ENCODE measurements at places on chromosomes 11 and 22. TPM values are rescaled to one million over a fixed set of nuclear protein-coding genes. Genes with fewer than 3 reads are reported as not detected.

Gene TANGO2
- 41.6 TPM for polyA plus RNA-seq

Gene RAB39A
- 1.3 TPM for polyA plus RNA-seq

Gene NNMT
- not detected for polyA plus RNA-seq

DNA sequence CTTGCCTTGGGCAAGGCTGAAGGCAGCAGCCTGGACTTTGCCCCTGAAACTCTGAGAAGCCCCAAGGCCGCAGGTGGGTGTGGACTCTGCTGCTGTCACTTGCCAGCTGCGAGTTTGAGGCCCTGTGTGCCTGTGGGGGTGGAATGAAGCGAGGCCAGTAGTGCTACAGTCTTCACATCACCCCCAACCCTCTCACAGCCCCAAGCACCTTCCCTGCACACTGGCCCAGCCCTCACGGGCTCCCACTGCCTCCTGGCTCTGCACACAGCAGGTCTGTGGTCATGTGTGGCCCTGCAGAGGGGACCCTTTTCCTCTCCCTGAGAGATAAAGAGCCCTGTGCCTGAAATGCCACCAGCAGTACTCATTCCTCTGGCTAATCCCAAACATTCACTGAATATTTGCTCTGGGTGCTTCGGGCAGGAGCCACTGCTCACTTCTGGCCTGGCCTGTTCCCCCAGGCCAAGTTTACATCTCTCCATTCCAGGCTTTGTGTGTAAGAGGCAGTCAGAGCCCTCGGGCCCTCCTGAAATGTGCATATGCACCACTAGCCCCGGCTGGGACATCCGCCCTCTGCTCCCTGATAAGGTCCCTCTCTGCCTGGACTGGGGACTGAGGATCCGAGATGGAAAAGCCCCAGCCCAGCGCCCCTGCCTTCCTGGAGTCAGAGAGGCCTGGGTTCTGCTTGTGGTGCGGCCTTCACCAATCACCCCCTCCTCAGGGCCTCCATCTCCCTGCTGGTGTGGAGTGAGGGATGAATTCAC, 17.7 kb downstream of the MGAT3 start:
- no peak for DNase-seq

GRCh38 chr11:121291896-121292494, 576 bp upstream of the SC5D start:
- no peak for DNase-seq

DNA sequence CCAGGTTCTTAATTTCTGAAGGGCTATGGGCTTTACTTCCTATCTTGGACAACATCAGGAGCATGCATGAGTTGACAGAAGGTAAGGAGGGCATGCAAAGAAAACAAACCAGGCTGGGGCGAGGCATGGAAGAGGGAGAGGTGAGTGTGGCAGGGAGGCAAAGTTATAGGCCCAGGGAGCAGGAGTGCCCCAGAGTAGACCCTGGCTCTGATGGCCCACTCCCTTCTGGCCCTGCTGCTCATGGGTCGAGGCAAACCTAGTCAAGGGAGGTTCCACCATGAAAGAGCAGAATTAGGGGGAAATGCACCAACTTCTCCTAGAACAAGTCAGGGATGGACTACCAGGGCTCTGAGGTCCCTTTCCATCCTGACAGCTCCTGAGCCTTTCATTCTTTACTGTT, 10.2 kb downstream of the CHRNA10 start:
- DNase-seq, result no peak

DNA sequence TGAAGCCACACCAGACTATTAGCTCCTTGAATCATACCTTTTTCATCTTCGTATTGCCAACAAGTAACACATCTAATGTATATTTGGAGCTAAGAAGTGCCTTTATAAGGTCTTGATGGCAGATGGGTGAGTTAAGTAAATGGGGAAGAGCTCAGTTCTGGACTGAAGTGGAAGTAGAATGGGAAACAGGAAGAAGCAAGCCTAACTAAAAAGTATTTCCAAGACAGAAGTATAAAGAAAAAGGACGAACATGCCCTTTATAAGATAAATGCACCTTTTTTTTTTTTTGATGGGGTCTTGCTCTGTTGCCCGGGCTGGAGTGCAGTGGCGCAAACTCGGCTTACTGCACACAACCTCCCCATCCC, 14.5 kb downstream of the CRTAM start:
- no peak for DNase-seq

GRCh38 chr11:78783301-78783700, 208.6 kb upstream of the NARS2 start:
- no peak for DNase-seq

DNA sequence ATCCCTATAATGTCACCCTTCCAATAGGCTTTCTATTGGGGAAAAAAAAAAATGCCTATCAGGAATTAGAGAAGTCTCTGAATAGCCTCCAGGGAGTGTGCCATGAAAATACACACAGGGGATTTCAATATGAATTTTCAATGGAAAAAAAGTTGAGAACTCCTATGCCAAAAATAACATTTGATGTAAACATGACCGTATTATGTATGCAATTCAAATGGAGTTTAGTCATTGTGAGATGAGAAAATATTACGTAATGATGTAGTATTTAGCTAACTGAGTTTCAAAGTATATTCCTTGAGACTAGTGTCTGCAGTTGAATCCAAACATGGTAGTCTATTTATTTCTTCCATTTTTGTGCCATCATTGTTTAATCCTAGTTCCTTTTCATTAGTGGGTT, 182.3 kb downstream of the BLID start:
- DNase-seq, result no peak

DNA sequence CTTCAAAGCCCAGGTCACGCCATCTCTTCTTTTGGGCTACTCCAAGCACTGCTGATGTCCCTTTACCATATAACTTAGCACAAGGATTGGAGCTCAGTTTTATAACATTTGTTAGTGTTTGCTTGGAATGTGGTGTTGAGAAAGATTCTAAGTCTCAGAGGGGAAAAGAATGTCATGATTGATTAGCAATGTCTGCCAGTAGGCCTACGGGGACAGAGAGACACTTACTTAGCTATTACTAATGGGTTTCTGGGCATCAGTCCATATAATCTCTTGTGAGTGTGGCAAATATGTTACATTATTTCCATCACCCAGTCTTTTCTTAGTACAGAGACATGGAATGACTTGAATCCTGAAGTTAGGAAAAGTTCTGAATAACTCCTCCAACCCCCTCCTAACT, 75.4 kb upstream of the FSHB start:
- DNase-seq, result no peak

DNA sequence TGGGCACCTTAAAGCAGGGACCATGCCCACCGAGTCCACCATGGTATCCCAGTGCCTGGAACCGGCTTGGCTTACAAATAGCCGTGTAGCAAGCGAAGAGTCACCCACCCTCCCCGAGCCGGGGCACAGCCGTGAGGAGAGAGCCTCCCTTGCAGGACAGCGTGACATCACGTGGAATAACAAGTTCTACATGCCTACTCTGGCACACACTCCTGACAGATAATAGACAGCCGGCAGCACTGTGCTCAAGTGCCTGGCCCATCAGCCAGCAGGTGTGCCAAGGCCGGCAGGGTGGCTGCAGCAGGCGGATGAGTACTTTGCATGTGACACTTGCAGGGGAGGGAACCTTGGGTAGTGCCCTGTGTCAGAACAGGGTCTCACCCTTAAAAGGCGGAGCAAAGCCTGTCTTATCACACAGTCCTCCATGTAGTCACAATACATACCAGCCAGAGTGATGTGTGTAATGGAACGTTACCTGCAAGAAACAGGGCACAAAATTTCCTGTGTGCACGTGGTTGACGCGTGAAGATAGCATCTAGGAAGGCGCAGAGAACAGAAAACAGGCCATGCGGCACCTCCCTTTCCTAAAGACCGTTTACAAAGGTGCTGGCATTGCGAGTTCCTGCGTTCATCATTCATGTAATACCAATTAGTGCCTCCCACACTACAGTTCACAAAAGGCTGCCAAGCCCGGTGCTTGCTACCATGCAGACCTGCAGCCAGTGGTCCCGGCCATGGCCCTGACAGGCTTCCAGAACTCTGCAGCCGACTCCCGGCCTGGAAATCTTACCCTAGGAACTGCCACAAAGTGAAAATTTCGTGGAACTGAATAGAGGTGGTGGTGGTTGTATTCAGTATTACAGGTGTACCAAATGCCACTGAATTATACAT, 16.4 kb downstream of the TOM1 start:
- DNase-seq, result no peak

DNA sequence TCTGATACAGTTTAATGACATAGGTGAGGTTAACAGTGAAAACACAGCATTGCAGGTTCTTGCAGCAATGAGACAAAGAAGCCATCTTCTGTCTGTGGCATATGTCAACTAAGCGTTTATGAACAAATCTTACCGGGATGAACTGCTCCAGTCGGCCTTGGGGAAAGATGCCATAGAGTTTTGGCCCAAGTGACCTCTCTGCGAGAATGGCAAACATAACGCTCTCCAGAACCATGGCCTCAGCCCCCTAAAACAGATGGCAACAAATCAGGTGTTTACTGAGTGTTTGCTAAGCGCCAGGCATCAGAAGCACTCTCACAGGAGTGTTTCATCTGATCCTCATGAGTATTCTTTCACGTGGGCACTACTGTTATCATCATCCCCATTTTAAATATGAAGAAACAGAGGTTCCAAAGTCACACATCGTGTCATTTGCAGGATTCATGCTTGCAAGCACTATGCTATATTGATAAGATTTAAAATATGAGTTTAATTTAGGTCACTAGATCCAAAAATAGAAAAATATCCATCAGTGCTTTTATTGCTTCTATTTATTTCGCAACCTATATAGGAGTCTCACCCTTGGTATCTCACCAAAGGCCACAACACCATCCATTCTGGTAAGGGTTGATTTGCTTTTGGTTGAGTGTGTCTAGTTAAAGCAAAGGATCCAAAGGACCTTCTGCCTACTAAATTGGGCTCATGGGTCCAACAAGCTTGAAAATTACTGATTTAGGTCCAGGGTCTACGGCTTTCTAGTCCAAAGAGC, 35.9 kb downstream of the TCIRG1 start:
- DNase-seq, result no peak

DNA sequence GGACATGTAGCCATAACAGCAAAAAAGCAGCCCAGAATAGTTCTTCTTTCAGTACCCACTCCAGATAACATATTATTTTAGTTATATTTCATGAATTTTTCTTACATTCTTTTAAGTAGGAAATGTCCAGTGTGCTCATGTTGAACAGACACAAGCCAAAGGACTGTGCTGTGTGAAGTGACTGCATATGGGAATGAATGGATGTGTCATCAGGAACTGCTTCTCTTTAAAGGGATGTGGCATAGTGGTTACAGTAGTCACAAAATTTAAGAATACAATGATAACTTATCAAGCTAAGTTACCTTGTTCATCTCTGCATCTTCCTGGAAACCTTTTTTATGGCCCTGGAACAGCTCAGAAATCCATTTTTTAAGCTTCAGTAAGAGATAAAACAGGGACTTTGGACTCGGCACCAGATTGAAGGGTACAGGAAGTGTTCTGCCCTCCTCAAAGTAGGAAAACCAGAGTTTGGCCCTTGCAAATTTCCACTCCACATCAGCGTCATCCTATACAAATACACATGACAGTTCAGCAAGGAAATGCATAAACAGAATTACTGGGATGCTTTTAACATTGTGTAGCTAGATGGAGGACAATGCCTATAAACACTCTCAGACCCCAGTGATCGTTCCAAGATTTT, 112.8 kb downstream of the TRPC6 start:
- DNase-seq, result no peak

Data from B cell (primary cell).